ENCODE measurements at places on chromosomes 7 and 10.

DNA sequence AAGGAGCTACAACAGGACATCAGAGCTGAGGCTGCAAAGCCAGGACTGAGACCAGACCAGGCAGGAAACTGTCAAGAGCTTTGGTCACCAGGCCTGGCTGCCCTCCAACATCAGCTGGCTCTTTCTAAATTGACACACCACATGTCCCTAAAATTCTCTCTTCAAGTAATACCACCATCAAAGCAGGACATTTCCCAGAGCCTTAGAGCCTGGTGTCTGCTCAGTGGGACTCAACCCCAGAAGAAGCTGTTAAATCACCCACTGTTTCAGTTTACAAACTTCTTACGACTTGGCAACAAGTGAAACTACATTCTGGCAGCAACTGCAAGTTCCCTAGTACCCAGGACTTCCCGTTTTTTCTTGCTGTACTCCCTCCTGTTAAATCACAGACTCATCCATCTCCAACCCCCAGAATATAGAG lies 3.8 kb upstream of the IL6 start:
- DNase-seq: no peak

- DNase-seq: no peak
Observed at GRCh38 chr10:17201794-17202116, 283 bp upstream of the TRDMT1 start.

DNA sequence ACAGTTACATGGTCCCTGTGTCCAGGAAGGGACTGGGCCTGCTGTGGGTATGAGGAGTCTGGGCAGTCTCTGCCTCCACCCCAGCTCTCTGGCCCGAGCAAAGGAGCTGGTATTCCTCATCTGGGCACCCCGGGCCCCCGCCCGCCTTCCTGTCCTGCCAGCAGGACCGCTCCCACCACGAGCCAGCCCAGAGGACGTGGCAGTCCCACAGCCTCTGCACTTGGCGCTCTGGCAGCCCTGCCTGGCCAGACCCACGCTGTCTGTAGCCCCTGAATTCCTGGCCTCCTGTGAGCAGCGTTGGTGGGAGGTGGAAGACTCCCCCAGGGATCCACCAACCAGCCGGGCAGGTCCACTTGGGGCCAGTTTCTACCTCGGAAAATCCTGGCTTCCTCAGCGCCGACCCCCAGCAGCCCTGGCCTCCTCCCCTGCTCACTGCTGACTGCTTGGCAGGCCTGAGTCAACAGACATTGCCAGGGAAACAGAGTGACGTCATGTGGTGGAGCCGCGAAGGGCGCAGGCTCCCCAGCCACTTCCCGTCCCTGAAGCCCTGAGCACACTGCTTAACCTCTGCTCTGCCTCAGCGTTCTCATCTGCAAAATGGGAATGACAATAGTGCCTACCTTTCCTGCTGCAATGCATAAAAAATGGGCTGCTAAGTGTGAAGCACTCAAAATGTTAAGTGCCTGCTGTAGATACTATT lies 21.6 kb upstream of the LIMK1 start:
- peak; percentile 87 for DNase-seq

- peak; percentile 11 for DNase-seq
Observed at GRCh38 chr10:116490028-116490662, 55.6 kb upstream of the PNLIP start.

- no peak for DNase-seq
Observed at GRCh38 chr10:131870831-131871672, 29.8 kb upstream of the PPP2R2D start.

DNA sequence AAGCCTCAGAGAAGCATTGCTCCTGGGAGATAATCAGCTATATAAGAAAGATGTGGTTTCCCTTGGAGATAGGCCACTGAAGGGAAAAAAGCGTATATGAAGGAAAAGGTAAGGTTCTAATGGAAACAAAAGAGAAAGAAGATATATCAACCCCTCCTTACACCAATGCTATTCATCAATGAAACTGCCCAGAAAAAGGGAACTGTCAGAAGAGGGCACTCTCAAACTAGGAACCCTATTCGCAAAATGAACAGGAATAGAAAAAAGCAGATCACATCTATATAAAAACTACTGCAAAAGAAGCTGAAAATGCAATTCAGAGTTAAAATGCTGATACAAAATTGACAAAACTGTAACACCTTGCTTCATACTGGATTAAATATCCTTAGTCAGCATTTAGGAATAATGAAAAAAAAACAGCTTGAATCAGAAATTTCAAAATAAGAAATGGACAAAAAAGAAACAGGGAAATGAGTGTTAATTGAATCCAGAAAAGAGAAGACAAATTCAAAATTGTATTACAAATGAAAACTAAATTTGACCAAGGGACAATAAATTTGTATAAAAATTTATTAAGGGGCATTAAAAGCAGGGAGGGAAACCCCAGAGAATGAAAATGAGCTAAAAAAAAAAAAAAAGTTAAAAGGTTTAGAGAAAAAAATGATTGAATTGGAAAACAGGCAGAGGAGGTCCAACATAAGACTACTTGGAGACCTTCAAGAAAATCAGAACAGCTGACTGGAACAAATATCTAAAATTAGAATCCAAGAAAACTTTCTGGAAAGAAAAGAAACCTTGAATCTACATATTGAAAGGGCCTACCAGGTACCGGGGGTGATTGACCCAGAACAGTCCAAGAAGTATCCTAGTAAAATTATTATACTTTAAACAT lies 17.9 kb downstream of the NHLRC2 start:
- DNase-seq: no peak

DNA sequence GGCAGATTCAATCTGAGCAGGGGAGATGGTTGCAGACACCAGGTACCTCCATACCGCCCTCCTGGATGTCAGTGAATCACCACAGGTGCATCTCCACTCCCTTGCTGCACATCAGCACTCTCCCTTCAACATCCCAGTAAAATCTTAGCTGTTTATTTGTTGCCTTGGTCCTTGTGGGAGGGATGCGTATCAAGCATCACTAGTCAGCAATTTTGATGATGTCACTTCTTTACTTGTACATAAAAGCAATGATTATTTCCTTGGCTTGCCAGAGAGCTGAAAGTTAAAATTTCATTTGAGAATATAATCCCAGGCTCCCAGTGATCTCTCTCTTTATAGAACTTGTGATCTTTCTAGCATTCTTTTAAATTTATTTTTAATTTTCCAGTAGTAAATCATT lies 49.5 kb downstream of the TMEM168 start:
- no peak for DNase-seq

DNA sequence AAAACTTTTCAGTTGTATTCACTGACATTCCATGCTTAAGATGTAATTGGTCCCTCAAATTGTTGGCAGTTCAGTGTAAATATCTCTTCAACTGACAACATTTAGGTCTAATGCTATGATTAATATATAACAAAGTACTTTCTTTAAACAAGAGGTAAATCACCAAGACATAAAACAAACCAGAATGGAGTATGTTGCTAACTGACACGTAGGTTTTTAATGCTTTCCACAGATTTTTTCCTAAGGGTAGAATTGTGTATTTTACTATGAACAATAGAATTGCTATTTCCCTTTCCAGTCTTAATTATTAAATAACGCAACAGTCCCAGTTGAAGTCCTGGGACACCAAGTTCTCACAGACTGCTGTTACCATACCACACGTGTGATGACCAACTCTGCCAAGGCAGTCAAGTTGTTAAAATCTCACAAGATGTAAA lies 4.1 kb downstream of the JCAD start:
- DNase-seq: no peak

DNA sequence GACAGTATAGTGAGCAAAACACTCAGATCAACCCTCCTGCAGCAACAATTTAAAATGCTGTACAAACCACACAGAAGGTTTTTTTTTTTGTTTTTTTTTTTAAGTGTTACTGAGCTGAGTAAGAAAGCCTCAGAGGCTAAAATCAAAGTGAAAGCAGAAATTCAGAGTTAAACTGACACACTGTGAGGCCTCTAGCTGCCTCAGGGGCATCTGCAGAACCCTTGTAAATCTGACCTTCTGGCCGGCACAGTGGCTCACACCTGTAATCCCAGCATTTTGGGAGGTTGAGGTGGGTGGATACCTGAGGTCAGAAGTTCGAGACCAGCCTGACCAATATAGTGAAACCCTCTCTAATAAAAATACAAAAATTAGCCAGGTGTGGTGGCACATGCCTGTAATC lies 7.4 kb upstream of the GNA12 start:
- DNase-seq: peak; percentile 17

DNA sequence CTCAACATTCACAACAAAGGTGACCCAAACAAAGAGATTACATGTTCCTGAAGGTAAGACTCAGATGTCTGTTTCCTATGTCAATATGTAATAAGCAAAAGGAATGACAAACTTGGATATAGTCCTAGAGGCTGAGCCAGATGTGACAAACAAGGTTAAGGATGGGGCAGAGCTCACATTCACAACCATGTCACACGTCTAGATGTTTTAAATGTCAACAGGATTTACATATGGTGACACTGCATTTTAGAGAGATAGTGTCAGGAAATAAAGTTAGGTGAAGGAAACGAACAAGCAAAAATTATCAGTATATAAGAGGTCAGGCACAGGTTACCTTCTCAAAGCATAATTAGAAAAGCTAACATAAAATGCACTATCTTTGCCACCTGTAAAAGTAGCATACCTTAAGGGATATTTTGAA lies 8.4 kb downstream of the RELN start:
- no peak for DNase-seq

DNA sequence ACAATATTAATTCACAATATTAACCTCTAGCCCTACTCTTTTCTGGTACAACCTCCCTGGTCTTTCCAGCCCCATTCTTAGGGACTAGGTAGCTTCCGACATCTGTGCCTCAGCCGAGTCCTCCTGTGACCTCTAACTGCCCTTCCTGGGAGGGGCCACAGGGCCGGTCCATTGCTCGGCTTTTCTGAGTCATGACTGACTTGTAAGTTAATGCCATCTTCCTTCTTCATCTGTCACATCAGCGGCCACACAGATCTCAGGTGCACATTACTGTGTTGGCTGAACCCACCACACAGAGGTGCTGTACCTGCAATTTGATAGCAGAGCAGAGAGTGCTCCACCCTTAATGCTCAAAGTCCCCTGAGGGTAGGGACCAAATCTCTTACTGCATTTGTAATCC lies 4.1 kb upstream of the CPA4 start:
- DNase-seq: no peak

- DNase-seq: no peak
Observed at GRCh38 chr7:122143376-122143750, 686 bp downstream of the AASS start.

DNA sequence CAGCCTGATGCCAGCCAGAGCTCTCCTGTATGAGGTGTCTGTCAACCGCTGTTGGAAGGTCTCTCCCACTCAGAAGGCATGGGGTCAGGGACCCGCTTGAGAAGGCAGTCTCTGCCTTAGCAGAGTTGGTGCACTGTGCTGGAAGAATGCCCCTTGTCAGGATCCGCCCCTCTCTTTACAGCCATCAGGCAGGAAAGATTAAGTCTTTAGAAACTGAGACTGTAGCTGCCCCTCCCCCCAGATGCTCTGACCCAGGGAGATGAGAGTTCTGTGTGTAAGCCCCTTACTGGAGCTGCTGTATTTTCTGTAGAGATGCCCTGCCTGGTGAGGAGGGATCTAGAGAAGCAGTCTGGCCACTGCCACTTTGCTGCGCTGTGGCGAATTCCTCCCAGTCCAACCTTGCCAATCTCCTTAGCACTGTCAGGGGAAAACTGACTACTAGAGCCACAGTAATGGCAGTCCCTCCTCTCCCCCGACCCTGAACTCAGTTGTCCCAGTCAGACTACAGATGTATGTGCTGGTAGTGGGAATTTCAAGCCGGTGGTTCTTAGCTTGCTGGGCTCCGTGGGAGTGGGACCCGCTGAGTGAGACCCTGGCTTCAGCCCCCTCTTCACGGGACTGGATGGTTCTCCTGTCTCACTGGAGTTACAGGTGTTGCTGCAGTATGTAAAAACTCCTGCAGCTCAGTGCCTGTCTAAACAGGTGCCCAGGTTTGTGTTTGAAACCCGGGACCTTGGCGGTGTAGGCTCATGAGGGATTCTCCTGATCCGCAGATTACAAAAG lies 285.5 kb upstream of the ZWINT start:
- DNase-seq: no peak

DNA sequence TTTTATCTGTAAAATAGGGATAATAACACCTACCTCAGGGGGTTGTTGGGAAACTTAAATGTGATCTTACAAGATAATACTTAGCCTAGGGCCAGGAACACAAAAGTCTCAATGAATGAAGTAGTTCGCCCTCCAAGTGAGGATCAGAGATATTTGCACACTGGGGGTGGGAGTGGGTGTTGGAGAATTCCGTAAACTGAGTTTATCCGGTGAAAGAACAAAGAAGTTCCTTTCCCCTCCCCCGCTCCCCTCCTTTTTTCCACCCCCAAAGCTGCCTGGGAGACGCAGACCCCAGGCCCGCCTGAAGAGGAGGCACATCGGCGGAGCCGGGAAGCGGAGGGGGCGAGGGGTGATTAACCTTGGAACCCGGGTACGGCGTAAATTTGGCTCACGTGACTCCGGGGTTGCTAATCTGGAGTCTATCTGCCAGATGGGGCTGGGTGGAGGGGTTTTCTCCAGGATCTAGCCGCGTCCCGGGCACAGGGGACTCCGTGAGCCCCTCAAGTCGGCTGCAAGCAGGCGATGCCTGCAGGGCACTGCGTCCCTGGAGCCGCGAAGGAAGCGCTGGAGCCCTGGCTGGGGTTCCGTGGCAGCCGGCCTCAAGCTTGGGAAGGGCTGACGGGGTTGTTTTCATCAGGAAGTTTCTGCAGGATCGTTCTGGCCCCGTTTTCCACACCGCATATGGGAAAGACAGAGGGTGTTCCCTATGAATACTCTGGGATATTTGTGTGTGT lies 1.4 kb upstream of the PODXL start:
- no peak for DNase-seq

DNA sequence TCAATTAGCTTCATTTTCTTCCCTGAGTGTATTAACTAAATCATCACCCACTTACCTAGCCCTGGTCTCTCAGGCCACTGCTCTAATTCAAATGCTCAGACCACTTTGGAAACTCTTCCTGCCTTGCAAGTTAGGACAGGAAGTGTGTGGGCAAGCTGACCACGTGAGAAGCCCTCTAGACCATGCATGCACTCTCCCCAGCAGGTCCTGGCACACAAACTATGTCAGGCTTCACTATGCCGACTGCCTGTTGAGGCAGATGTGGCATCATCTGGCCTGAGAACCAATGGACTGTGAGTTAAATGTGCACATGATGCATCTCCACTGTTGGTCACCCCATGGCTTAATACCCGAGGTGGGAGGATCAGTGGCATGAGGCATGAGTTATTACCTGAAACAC lies 439.6 kb downstream of the GRID1 start:
- no peak for DNase-seq

DNA sequence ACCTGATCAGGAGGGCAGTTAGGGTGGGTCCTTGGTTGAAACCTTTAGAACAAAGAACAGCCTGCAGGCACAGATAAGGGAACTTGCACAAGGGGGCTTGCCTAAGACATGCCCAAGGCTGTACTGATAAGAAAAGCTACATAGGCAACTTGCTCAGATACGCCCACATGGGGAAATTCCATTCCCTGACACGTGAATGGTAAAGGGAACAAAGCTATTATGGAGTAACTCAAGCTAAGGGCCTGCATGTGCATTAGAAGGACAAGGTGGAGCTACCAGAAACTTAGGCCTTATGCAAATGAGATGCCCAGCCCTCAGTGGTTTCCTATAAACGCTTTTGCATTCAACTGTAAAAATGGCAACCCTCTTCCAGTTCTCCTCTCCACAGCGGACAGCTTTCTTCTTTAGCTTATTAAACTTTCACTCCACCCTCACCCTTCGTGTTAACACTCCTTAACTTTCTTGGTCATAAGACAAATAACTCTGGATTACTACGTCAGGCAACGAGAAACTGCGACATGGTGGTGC lies 1192.1 kb upstream of the CELF2 start:
- DNase-seq: no peak

- no peak for DNase-seq
Observed at GRCh38 chr10:86715836-86716235, 40.6 kb upstream of the BMPR1A start.
